GM10248 (cell line): ENCODE measurements at places on chromosomes 6 and 20.

DNA sequence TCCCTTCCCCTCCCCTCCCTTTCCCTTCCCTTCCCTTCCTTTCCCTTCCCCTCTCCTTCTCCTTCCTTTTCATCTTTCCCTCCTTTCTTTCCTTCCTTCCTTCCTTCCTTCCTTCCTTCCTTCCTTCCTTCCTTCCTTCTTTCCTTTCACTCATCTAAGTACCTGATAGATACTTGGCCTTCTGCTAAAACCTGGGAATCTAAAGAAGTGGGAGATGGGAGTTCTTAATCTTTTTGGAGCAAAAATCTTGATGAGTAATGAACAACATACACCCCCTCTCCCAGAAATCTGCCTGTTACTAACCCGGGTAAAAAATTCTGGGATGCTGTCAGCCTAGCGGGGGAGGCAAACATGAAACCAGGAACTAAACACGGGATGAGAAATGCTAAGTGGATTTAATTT is 100.7 kb downstream of the VEGFA start:
- no peak for DNase-seq

DNA sequence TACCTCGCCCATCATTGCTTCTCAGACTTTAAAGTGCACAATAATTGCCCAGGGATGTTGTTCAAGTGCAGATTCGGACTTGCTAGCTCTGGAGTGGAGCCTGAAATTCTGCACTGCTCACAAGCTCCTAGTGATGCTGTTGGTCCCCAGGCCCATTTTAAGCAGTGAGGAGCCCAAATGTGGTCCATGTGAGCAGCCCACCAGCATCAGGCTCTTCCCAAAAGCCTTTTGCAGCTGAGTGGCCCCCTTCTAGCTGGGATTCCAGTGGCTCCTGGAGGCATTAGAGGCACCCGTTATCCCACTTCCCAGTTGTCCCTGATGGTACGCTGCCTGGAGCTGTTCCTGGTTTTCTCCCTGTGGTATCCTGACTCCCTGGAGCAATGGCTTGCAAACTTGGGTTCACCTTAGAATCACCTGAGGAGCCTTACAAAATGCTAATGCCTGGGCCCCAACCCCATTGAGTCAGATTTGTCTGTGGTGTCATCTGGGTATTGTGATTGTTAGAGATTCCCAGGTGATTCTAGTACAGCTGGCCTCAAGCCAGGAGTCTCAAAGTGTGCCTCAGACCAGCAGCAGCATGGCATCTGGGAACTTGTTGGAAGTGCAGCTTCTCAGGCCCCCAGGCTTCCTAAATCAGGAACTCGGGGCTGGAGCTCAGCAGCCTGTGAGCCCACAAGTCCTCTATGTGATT is 186.9 kb upstream of the SLC24A3 start:
- DNase-seq, result no peak

DNA sequence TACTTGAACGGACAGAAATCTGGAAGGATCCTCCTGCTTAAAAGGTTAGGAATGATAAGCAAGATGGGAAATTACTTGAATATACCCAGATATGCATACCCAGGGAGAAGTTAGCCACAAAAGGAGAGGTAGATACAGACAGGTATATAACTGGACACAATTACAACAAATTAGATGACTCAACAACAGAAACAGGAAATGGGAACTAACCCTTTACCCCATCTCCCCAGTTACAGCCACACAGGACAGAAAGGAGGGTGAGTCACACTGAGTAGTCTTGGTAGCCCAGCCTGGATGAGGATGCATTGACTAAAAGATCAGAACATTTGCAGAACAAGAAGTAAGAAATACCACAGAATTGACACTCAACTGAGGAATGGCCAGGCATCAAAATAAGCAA is 61.2 kb downstream of the C6orf52 start:
- peak; percentile 60 for DNase-seq

DNA sequence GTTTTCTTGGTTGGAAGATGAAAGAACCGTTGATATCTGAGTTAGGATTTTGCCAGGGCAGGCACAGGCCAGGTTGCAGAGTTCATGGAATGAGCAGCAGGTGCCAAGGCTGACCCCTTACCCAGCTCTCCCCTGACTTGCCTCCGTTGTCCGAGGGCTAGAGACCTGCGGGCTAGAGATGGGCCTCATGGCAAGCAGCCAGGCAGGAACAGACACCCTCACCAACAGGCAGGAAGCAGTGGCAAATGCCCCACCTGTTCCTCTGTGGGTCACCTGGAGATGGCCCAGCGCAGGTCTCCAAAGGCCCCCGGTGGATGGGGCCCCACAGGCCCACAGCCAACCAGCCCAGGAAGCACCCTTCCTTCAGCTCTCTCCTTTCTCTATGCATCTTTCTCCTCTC is 186.7 kb upstream of the PMEPA1 start:
- no peak for DNase-seq

DNA sequence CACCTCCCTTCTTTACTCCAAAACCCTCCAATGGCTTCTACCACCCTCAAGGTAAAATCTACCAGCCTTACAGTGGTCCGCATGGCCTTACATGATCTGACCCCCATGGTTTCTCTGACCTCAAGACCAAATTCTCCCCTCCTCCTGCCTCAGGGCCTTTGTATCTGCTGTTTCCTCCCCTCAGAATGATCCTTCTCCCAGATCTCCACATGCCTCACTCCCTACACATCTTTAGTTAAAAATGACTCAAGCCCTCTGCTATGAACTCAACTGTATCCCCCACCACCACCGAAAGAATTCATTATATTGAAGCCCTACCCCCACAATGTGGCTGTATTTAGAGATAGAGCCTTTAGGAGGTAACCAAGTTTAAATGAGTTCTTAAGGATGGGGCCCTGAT is 4.1 kb downstream of the SLC23A2 start:
- no peak for DNase-seq
